ENCODE measurements at places on chromosomes 2 and 18.

- DNase-seq, result no peak
Observed at GRCh38 chr2:112880091-112880531, 30.9 kb upstream of the IL37 start.

DNA sequence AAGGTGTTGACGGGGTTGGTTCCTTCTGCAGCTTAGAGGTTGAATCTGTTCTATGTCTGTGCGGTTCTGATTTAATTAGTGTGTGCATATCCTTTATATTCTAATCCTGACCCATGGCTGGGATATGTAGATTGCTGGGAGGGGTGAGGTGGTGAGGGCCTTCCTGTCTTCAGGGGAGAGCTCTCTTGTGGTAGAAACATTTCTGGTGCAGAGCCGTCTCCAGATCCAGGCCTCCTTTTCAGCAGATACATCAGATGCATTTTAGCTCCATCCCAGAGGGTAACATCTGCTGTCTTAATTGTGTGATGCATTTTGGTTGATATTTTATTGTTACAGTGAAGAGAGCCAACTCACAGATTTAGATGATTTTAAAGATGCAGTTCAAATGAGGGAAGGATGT lies 227.8 kb downstream of the AGAP1 start:
- no peak for DNase-seq

- DNase-seq, result no peak
Observed at GRCh38 chr2:24247592-24247991, 72.7 kb downstream of the FAM228A start.

GRCh38 chr2:46381871-46382270 lies 84.7 kb downstream of the EPAS1 start:
- no peak for DNase-seq

DNA sequence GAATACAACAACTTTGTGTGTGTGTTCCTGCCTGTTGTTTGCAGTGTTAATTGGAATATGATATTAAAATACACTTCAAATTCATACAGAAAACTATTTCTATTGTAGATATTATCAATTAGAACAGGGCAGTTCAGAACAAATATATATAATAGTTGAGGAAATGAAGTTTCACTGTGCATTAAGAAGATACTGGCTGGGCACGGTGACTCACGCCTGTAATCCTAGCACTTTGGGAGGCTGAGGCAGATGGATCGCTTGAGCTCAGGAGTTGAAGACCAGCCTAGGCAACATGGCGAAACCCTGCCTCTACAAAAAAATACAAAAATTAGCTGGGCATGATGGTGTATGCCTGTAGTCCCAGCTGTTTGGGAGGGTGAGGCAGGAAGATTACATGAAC lies 79.3 kb downstream of the ASAP2 start:
- no peak for DNase-seq

GRCh38 chr2:35606394-35606793 lies 749.2 kb upstream of the CRIM1 start:
- DNase-seq, result no peak

GRCh38 chr2:217186152-217186551 lies 326.3 kb upstream of the TNP1 start:
- no peak for DNase-seq
